HFFc6 (cell line): ENCODE measurements at places on chromosomes 2 and 18.
A peak's percentile ranks its signal among the peaks of the same experiment; 100 is the strongest.

DNA sequence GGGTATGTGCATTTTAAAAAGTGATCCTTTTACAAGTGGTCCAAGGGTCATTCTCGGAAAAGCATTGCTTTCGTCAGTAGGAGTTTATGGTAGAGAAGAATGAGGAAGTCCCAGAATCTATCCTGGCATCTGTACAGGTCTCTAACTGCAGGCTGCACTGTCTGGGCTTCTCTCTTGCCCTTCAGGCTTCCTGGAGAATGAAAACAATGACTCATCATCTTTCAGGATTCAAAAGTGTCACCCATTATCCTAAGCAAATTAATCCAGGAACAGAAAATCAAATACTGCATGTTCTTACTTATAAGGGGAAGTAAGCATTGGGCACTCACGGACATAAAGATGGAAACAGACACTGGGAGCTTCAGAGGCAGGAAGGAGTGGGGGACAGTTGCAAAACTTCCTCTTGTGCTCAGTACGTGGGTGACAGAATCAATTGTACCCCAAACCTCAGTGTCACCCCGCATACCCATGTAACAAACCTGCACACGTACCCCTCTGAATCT is 60.2 kb upstream of the TXNDC2 start:
- peak; percentile 87 for DNase-seq

DNA sequence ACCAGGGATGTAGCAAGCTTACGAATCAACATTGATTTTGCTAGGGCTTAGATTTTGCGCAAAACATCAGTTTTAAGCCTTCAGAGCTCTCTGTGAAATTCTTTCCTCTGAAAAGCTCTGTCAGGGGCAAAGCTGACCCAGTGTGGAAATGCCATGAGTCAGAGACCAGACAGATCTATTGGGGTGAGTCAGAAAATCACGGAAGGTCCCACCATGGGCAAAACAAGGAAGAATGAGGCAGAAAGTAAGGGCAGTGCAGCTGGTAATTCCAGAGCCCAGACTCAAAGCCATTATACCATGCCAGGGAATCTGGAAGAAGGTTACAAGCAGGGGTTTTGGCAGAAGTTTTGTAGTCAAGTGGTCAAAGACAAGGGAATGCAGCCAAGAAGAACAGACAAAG is 256.6 kb upstream of the CTAGE1 start:
- peak; percentile 78 for DNase-seq

DNA sequence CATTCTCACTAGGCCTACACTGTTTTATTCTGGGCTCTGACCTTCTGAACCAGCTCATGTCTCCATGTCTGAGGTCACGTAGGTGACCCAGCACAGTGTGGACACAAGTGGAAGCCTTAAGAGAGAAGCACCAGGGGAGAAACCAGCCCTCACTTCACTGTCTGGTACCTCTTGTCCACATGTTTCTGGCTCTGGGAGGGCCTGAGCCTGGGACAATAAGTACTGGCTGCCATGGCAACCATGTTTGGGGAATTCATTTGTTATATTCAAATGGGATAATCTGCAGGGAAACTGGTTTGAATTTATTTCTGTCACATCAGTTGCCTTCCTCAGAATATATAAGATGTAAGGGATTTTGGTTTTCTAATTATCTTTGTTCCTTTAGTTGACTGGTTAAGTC is 23.3 kb downstream of the MYO3B start:
- DNase-seq = no peak

GRCh38 chr2:19579461-19579860 is 221.0 kb upstream of the OSR1 start:
- no peak for DNase-seq

- DNase-seq = peak; percentile 81
Measured at GRCh38 chr2:61763605-61764034, 90.2 kb downstream of the FAM161A start.

- no peak for DNase-seq
Measured at GRCh38 chr18:46319783-46320182, 215.6 kb downstream of the HAUS1 start.

DNA sequence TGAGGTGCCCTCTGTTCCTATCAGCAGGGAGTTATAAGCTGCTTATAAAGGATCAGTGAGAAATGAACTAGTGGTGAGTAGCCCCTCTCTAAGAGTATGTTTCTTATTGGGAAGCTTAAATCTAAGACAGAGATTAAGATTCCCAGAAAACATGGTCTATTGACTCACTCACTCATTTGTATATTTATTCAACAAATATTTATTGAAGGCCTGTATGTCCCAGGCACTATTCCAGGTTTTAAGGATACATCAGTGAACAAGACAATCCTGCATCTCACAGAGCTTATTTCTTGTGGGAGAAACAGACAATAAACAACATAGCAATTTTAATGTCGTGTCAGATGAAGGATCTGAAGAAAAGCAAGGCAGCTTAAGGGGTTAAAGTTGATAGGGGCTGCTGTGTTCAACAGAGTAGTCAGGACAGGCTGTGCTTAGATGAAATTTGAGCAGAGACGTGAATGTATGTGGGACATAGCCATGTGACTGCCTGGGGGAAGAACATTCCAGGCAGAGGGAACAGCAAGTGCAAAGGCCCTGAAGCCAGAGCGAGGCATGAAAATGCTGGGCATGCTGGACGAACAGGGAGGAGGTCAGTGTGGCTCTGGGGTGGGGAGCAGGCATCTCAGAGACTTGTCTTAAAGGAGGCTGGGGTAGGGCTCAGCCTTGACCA is 14.8 kb upstream of the PSD4 start:
- DNase-seq = peak; percentile 19

- no peak for DNase-seq
Measured at GRCh38 chr2:21650569-21650968, 526.8 kb downstream of the TDRD15 start.

GRCh38 chr18:939166-939565 is 34.5 kb downstream of the ADCYAP1 start:
- no peak for DNase-seq

- DNase-seq = no peak
Measured at GRCh38 chr2:78676921-78677696, 348.4 kb upstream of the REG3G start.

- DNase-seq = peak; percentile 90
Measured at GRCh38 chr2:12320991-12321641, 395.6 kb upstream of the TRIB2 start.

GRCh38 chr2:151808258-151809072 is 19.8 kb downstream of the ARL5A start:
- peak; percentile 25 for DNase-seq

DNA sequence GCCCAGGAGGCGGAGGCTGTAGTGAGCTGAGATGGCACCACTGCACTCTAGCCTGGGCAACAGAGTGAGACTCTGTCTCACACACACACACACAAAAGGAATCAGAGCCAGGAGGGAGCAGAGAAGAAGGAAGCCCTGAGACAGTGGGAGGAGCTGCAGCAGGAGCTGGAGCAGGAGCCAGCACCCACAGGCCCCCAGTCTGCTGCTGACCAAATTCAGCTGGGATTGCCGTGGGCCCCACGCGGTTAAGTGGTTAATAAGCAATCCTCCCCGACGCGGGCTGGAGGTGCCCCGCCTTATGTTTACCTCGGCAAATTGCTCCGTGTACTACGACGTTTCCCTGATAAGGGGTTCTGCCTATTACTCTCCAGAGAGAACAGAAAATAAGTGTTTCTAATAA is 265.3 kb downstream of the TWIST2 start:
- no peak for DNase-seq

DNA sequence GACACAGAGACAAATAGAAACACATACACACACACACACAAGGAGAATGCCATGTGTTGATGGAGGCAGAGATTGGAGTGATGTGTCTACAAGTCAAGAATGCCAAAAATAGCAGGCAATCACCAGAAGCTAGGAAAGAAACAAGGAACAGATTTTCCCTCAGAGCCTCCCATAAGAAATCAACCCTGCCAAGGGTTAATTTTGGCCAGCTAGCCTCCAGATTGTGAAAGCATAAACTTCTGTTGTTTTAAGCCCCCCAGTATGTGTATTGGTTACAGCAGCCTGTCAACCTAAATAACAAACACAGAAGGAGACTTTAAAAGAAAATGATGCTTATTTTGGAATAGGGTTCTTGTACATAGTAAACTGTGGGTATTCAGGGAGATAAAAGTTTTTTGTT is 5.6 kb upstream of the STK39 start:
- DNase-seq = no peak

DNA sequence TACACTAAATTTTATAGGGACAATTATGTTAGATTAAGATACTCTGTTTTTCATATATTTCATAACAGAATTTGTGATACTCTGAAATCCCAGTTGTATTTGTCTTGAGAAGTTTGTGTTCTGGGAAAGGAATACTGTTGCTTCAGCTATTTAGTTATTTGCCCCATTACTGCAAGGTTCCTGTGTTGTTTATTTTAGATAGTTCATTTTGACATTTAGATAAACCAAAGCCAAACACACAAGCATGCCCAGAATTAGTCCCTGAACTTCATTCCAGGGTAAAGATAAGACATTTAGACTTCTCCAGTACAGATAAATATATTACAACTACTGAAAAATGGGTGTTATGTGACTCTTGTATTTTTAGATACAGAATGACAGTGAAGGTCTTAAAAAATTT is 74.7 kb downstream of the BMPR2 start:
- no peak for DNase-seq

DNA sequence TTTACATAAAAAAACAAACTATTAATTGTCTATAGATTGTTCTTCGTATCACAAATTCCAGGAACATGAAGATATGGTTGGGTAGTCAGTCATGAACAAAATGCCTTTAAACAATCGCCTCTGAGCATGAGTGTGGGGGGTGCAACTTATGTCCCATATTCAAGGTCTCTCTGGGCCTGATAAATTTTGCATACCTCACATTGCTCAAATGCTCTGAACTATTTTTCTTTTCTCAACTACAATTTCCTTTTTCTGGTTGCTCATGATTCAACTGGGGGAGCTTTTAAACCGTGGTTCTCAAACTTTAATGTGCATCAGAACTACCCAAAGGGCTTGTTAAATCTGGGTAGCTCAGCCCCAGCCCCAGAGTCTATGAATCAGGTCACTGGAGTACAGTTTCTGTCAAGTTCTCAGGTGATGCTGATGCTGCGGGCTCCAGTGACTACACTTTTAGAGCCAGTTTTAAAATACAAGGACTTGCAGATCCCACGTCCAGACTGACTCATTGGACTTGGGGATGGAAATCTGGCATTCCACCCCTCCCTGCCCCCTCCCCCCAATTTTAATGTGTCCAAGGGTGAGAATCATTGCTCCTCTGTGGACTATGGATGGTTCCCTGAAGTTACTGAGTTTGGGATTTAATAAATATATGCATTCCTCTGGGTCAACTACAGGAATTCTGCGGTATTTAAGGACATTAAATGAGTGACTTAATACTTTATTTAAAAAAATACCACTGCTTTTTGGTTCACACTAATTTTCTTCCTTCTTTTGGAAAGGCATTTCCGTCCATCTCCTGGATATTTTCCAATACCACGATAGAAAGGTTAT is 1.5 kb upstream of the GPD2 start:
- peak; percentile 55 for DNase-seq

DNA sequence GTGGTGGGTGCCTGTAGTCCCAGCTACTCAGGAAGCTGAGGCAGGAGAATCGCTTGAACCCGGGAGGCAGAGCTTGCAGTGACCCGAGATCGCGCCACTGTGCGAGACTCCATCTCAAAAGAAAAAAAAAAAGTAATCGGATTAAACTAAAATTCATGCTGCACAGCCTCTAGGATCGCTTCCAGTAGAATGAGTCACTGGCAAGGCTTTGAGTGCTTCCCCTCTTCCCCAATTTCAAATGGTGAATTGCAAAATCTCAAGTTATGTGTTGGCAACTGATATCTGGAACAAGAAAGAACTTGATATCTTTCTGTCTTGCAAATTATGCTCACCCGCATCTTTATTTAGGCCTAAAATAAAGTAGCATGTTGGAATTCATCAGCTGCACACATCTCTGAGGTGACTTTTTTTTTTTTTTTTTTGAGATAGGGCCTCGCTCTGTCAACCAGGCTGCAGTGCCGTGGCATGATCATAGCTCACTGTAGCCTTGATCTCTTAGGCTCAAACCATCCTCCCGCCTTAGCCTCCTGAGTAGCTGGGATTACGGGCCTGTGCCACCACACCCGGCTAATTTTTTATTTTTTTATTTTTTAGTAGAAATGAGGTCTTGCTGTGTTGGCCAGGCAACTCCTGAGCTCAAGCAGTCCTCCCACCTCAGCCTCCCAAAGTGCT is 12.7 kb downstream of the TTC39C start:
- peak; percentile 74 for DNase-seq

DNA sequence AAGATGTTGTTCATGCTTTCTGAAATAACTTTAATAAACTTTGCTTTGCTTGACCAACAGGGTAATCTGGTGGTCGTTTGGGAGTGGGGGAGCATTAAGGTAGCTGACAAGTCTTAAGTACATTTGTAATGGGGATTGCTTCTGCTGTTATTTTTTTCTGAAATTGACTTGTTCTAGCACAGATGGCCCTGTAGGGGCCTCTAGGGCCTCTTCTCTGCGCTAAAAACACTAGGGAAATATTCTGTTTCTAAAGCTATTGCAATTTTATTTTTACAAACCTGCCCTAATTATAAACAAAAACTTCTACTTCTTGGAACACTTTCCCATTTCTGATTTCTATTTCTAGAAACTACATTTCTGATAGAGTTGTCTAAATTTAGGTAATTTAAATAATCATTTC is 191.3 kb upstream of the KCNJ3 start:
- no peak for DNase-seq

DNA sequence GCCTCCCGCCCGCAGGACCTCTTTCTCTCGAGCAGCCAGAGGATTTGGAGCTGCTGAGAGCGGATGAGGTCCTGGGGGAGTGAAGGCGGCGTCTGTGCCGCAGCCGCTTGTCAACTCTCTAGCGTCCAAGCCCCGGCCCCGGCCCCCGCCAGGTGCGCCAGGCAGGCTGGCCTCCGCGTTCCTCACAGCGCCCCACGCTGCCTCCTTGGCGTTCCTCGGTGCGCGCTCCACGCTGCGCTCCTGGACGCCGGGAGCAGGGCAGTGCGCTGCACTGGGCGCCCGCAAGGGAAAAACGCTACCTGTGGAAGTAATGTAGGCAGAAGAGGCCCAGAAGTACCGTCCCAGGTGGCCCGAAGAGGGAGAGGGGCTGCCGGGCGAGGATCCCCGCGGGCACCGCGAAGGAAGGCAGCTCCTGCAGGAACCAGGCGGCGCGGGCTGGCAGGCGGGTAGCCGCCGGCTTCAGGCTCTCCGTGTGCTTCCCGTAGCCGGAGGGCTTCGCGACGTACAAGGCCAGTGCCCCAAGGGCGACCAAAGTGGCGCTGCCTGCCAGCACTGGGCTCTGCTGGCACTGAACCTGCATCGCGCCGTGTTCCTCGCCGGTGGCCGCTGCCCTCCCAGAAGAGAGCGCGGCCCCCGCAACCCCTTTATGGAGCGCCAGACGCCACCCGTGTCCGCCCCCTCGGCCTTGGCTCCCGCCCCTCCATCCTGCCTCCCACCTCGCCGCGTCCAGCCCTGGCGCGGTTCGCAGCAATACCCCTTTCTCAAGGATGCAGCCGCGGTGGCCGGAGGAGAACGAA is at the start of gene SRD5A2:
Gene SRD5A2, minus strand, starts transcription at position 618 of the 797 bp plus-strand sequence. Its CDS starts 38 bp downstream, at position 580.
- no peak for DNase-seq

- DNase-seq = no peak
Measured at GRCh38 chr18:27645929-27646328, 460.8 kb upstream of the CHST9 start.

DNA sequence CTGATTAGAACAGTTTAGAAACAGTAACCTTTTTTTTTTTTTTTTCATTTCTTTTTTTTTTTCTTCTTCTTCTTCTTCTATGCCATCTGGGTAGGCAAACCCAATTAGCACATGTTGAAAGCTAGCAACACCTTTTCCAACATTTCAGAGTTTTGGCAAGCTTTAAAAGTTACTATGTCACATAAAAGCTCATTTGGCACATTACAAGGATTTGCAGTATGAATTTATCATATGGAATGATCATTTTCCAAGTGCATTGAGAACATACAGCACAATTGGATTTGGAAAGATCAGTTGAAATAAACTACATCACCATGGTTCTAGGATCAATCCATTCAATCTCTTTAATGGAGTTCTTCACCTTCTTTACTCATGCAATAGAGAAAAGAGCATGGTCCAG is 847.0 kb downstream of the LRRTM4 start:
- no peak for DNase-seq
